Activated T-cell treated with anti-CD3 and anti-CD28 coated beads for 48 hours (primary cell): ENCODE measurements at places on chromosomes 7 and 10.

DNA sequence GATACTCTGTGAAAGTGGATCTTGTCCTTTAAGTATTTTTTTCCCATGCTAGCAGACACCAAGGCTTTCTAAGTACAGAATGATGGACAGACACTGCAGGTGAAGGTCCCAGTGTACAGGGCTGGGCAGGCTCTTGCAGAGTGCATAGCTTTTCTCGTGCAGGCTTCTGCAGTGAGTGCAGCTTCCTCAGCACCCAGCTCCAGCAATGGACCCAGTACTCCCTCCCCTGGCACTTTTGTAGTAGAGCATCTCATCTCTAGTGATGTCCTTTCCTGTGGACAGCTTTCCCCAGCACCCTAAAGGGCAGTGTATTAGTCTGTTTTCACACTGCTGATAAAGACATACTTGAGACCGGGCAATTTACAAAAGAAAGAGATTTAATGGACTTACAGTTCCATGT, 104.3 kb downstream of the CUL2 start:
- no peak for DNase-seq

DNA sequence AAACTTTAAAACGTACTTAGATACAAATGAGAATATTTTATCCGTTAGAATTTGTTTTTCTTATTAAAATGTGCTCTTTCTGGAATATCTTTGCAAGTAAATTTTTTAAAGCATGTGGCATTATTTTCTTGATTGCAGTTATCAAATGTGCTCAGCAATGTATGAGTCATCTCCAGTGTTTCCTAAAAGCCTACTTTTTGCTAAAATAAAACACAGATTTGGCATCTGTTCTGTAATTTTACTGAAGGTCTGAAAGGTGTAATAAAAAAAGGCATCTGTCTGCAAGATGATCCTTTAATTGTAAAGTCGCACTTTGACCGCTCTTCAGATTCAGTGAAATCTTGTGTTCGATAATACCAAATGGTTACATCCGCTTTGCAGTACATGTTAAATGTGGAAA, 3.4 kb downstream of the GNAT3 start:
- DNase-seq = no peak

DNA sequence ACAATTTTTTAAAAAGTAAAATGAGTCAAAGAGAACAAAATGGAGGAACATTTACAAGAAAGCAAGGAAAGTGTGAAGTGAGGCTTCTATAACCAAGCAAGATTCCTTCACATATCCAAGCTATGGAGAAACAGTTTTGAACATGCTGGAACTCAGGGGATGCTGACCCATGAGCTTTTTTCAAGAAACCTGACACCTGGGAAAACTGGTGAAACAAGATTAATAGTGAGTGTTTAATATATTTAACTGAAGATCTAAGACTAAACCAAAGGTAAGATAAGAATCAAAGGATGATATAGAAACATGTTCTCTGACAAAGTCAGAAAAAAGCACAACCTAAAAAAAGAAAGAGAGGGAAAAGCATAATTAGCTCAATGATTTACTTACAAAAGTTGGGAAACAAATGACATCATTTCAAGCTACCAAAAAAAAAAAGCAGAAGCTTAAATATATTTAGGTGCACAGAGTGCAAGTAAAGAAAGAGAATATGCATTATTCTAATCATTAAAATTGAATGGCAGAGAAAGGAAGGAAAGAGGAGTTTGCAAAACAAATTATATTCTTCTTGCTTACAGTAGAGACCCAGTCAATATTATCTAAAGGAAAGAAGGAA, 24.9 kb downstream of the C7orf25 start:
- DNase-seq = no peak

- peak; percentile 51 for DNase-seq
Measured at GRCh38 chr7:97006055-97006815, 882 bp downstream of the DLX6 start.

DNA sequence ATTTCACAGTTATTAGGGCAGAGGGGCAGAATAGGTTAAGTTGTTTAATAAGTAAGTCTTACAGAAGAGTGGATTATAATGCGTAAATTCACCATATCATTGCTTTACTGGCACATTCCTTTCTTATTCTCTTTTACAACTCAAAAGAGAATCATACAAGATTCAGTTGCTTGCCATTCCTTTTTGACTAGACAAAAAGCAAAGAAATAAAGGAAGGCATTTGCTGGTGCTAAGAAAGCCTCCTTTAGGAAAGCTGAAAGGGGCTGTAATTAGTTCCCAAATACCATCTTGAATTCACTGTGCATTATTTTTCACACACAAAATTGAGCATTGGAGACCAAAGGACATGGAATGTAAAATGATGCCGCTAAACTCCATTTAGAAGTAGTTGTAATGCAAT, 499.3 kb downstream of the NXPH1 start:
- DNase-seq = no peak
